ENCODE measurements at places on chromosomes 7 and 10.

DNA sequence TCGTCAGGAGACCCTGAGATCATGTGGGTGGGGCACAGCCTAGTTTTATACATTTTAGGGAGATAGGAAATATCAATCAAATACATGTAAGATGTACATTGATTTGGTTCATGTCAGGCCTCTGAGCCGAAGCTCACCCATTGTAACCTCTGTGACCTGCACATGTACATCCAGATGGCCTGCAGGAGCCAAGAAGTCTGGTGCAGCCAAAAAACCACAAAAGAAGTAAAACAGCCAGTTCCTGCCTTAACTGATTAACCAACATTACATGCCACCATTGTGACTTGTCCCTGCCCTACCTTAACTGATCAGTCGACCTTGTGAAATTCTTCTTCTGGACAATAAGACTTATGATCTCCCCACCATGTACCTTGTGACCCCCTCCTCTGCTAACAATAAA is 16.0 kb upstream of the LRRC61 start:
- no peak for DNase-seq

GRCh38 chr7:92626281-92626809 is 36.2 kb upstream of the FAM133B start:
- no peak for DNase-seq

DNA sequence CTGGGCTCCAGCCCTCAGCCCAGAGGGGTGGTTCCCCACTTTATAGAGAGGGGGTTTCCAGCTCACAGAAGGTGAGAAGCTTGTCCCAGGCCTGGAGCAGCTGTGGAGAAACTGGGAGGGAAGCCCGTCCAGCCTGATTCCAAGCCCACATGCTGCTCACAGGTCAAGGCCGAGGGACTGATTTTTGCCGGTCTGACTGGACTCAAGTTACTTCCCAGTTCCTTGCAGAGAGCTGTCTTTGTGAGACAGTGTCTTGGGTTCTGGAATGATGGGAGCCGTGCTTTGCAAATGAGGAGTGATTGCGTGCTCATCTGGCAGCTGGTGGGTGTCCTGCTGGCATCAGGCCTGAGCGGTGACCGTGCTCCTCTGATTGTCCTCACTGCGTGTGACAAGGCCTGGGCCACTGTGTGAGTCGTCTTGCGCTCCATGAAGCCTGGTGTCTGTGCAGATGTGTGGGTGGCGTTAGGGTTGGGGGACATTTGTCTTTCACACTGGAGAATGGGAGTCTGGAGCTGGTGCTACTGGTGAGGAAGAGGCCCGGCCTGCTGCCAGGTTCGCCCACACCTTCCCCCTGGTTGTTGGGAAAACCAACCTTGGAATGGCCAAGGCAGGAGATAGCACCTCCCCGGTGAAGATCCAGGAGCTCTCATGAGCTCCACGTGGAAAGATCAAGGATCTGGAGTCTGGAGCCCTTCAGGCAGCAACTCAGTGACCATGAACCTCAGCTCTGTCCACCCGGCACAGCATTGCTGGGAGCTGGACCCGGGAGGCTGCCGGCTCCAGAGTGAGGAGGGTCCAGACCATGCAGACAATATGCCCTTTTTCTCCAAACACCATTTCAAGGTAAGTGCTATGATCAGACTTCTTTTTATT is 129.6 kb downstream of the SMURF1 start:
- DNase-seq = no peak

DNA sequence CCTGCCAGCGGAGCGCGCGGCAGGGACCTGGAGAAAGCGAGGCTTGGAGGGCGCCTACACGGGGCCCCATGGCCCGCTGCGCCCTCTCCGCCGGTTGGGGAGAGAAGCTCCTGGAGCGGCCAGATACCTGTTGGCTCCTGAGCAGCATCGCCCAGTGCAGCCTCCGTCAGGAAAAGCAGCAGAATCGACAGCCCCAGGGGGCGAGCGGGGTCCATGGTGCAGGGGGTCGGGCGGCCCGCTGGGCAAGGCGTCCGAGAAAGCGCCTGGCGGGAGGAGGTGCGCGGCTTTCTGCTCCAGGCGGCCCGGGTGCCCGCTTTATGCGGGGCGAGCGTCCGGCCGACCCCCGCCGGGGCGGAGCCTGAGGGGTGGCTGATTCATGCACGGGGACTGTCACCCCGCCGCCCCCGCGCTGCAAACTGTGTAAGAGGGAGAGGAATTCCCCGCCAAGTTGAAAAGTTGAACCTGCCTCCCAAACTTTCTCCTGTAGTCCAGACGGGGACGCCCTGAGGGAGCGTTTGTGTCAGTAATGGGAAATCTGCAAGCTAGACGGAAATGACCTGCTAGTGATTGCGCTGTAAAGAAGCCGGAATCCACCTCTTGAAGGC is at the start of gene TFPI2:
TSS of gene TFPI2 (minus strand) at position 290 of the 605 bp plus-strand sequence. CDS start at position 215, 75 bp downstream.
- DNase-seq = peak; percentile 24

GRCh38 chr10:10056961-10057360 is 960.7 kb upstream of the CELF2 start:
- no peak for DNase-seq

- DNase-seq = no peak
Measured at GRCh38 chr10:51367694-51368093, 293.4 kb downstream of the PRKG1 start.

- no peak for DNase-seq
Measured at GRCh38 chr10:13769946-13770345, 183.2 kb downstream of the PRPF18 start.

DNA sequence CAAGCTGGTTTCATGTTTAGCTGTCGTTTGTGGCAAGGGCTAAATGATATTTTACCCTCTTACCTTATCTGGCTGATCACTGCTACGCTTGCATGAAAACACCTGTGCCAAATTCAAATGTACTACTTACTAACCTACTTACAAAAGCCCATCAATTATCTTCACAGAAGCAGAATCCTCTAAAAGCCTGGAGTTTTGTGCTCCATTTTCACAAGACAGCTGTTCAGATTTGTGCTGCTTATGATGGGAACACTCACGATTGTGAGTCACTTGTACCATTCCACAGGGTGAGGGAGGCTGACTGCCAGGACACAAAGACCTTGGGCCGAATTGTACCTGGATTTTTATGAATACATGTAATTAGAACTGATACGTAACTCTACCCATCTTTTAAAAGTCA is 245.0 kb upstream of the NPY start:
- no peak for DNase-seq

DNA sequence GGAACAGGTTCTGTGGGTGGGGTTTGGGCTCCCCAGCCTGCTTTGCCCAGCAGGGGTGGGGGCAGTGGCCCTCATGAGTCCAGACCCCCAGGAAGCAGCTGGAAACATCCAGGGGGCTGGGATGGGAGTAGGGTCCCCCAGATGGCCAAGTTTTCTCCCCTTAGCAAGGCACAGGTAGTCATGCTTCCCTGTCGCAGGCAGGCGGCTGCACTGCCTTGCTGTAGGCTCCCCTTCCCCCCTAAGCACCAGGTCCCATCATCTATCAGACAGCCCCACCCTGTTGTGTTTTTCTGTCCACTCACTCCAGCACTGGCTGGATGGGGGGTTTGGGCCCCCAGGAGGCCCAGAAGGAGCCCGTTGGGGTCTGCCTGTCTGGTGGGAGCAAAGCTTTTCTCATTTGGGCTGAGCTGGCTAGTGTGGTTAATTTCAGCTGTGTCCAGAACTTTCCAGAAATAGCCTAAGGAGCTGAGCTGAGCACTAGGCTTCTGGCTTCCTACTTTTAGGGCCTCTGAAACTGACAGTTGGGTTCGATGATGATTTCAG is 7.9 kb downstream of the BRI3 start:
- no peak for DNase-seq

DNA sequence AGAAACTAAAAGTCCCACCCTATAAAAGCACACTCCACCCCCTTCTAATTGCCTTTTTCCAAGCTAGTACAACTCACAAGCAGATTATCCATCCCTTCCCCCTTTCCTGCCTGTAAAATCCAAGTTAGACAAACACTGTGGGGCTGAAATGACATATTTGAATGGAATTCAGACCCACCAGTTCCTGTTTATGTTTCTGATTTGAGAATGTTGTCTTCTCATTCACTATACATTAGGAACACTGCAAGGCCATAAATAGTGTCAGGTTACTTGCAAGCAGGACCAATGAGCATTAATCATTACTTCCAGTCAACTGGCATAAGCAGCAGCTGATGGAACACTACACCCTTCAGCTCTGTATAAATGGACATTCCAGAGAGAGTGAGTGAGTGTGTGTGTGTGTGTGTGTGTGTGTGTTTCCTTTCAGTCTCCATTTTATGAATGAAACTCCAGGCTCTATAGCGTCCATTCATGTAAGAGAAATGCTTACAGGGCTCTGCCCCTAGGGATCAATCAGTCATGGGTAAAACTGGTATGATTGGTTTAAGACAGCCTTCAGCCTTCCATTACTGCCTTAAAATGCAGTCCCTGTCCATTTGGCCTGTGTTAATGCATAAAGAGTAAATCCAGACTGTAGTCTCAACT is 69.3 kb downstream of the ETV1 start:
- no peak for DNase-seq

DNA sequence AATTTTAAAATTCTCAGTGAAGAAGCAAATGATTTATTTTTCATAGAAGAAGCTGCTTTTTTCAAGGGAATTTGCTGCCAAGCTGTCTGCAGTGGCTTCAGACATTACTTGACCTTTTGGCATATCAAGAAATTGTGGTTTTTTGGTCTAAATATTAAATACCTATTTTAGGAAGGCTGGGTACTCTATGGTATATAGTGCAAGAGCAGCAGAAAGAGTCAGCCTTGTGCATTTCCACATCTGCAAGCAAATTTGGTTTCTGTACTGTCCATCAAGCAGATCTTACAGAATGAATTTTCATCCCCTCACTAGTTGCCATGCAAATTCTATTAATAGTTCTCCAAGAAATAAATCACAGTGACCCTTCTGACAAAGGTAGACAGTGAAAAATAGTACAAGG is 222.0 kb downstream of the BICC1 start:
- DNase-seq = no peak

DNA sequence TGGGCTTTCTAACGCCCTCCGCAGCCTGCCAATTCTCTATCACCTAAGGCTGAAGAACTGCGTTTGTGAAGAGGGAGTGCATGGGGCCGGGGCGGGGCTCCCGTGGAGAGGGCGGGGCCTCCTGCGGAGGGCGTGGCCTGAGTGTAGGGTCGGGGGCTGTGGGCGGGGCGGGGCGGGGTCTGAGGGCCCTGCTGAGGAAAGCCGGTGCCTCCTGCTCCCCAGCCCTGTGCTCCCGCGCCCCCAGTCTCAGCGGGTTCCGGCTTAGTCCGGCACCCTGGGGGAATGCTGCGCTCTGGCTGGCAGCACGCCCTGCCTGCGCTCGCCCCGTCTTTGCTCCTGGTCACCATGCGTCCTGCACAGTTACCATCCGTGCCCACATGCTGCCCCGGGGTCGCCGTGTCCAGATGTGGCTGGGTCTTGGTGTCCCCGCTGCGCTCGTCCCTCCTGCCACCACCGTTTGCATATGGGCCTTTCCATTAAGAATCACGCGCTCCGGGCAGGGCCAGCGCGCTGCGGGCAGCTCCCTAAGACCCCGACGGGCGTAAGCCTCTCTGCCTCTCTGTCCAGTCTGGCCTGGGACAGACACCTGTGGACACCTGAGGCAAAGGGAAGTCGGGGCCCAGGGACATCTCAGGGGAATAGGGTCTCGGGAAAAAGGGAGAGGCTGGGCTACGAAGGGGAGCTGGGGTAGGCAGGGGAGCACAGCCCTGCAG is 144.0 kb upstream of the RET start:
- DNase-seq = no peak

DNA sequence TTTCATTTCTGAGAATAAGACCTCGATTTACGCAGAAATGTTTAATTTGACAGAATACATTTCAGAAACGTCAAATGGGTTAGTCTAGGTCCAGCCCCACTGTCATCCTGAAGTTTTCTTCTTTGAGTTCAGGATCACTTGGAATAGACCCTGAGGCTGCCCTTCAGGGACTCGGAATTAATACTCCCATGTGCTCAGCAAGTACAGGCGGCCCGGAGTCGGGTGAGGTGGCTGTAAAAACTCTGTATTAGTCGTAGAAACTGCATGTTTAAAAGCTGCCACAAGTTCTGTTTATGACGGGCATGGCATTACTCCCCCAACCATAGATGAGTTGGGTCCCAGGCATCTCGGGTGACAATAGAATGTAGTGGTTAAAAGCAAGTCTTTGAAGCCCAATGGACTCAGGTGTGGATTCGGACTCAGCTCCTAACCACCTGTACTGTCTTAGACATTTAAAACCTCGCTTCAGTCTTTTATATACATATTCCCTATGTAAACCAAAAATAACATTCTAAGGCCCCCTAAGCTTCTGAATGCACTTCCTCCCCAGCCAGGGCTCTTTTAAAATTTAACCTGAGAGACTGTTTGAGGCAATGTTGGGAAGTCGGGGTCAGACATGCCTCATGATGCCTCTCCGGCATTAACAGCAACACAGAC is 216.3 kb downstream of the ADARB2 start:
- no peak for DNase-seq

DNA sequence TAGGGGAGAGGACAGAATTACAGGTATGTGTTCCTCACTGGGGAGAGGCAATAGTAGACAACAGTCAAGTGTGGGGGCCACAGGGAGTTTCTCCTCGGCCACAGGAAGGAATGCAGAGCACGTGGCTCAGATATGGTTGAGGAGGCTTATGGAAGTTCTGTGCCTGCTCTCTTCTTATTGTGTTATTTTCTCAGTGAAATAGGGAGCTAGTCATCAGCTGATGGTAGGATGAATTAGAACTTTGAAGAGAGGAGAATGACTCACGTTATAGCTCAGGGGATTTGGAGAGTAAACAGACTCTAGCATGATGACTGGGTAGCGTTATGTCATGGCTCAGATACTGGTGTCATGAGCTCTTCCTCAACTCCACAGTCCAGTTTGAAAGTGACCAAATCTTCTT is 308.3 kb upstream of the IGFBP3 start:
- no peak for DNase-seq

DNA sequence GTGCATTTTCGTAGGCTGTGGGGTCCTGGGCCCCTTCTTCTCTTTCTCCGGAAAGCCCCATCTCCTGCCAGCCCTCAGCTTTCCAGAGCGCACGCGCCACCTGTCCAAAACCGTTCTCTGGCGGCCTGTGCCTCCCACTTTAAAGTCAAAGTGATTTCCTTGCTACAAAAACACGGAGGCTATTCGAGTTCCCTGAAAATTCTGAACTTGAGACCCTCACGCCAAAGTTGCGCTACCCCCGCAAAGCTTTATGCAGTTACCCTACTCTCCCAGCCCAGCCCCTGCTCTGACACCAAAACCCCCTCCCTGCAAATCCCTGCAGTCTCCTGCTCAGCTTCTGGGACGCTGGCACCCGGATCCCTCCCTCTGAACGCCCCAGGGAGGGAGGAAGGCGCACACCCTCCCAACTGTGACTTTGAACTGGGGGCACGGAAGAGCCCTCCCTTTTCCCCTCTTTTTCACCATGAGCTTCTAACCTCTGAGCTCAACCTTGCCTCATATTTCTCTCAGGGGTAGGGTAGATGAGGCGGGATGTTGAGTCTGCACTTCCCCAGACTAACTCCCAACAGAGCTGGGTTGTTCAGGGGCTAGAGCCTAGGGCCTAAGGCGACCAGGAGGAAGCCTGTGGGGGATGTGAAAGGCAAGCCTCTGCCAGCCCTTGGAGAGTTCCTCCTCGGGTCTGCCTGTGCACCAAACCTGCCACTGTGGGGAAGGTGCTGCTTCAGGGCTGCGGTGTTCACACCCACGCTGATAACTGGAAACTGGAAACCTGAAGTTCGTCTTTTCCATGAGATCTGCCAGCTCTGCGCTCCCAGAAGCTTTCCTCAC is 2.7 kb upstream of the PAX4 start:
- DNase-seq = no peak

GRCh38 chr10:28624351-28624750 is 53.0 kb upstream of the BAMBI start:
- DNase-seq = no peak

GRCh38 chr7:29329686-29330085 is 135.1 kb downstream of the CHN2 start:
- no peak for DNase-seq
